ENCODE measurements at places on chromosomes 11 and 22. TPM values are rescaled to one million over a fixed set of nuclear protein-coding genes. Genes with fewer than 3 reads are reported as not detected.

GRCh38 chr11:60182541-60183330, at the start of gene MS4A6A:
Gene MS4A6A, minus strand, starts transcription at chr11:60183083. Its CDS starts 1,356 bp downstream, at chr11:60181727.
- no peak for DNase-seq

GRCh38 chr11:69382131-69383128, 88.5 kb downstream of the MYEOV start:
- DNase-seq, result no peak

GRCh38 chr11:96655474-96655873, 265.7 kb downstream of the JRKL start:
- DNase-seq, result no peak

- DNase-seq, result no peak
Measured at GRCh38 chr22:25892678-25893077, 150.7 kb downstream of the MYO18B start.

GRCh38 chr11:109853156-109853776, 239.9 kb upstream of the ZC3H12C start:
- DNase-seq, result peak; percentile 72

DNA sequence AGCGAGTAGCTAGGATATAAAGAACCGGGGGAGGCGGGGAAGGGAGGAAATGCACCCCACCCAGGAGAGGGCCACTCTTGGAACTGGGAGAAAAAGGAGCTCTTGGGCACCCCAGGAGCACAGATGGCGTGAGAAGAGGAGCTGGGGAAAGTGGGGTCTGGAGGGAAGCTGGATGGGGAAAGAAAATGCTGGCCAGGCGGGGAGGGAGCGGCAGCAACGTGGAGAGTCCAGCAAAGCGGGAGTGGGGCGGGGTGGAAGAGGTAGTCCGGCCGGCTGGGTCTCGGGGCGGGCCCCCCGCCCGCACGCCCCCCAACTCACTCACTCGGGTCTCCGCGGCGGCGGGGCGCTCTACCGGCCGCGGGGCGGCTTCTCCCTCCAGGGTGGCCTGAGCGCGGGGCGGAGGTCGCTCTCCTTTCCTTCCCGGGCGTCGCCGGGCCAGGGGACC, 522 bp downstream of the TOB2 start:
- DNase-seq, result no peak

DNA sequence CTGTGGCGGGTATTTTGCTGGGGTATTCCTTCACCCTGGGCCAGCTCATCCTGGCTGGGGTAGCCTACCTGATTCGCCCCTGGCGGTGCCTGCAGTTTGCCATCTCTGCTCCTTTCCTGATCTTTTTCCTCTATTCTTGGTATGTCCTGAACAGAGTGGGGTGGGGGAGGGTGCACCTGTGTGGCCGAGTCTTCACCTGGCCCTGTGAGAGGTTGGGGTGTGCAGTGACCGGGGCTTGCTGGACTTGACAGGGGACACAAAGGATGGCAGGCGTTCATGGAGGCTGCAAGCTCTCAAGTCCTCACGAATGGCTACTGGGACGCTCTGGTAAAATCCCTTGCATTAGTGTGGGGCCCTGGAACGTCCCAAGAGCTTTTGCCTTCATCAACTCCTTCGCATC, 39.3 kb downstream of the CAPN1 start:
- DNase-seq, result no peak

DNA sequence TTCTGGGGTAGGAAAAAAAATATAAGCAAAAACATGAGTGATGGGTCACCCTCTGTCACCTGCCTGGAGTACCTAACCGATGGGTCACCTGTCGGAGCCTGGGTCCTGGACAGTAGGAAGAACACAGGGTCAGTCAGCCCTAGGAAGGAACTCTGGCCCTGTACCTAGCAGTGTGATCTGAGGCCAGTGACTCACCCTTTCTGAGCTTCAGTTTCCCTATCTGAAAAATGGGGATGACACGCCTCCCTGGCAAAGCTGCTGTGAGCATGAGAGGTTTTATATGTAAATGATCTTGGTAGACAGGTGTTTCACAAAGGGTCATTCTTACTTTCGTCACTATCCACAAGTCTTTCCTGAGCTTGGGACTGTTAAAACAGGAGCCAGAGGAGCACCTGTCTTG, 182.0 kb downstream of the ST3GAL4 start:
- no peak for DNase-seq

GRCh38 chr11:102279641-102280170, 37.6 kb upstream of the BIRC3 start:
- DNase-seq, result peak; percentile 16

- DNase-seq, result no peak
Measured at GRCh38 chr11:44519989-44520737, 45.3 kb upstream of the CD82 start.

DNA sequence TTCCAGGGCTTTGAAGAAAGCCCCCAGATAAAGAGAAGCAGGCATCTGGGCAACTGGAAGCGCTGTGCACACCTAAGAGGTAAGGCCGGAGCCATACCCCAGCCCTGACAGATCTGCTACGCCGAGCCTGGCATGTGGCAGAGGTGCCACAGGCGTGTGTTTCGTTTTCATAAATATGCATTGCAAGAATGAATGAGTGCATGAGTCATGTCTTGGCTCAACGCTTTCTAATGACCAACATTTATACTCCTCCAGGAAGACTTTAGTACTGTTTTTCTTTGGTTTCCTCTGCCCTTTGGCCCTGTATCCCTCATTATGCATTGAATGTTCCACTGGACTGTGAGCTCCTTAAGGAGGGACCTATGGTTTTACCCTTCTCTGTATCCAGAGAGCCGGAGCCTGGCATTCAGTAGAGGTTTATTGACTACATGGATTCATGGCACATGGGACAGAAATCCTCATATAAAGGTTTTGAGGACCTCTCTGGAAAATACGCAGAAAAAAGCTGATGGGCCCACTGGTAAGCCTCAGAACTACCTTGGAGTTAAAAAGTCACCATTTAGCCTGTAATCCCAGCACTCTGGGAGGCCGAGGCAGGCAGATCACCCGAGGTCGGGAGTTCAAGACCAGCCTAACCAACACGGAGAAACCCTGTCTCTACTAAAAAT, 38.9 kb upstream of the CSNK2A3 start:
- DNase-seq, result no peak

GRCh38 chr11:6402061-6402470, 11.8 kb downstream of the SMPD1 start:
- no peak for DNase-seq

GRCh38 chr11:121268581-121268980, 24.0 kb upstream of the SC5D start:
- DNase-seq, result no peak

GRCh38 chr11:70103256-70103975, 25.3 kb downstream of the ANO1 start:
- DNase-seq, result no peak

GRCh38 chr11:117839936-117840813, 15.6 kb upstream of the FXYD2 start:
- no peak for DNase-seq

GRCh38 chr11:61278001-61278470, 17.1 kb downstream of the VWCE start:
- peak; percentile 66 for DNase-seq

DNA sequence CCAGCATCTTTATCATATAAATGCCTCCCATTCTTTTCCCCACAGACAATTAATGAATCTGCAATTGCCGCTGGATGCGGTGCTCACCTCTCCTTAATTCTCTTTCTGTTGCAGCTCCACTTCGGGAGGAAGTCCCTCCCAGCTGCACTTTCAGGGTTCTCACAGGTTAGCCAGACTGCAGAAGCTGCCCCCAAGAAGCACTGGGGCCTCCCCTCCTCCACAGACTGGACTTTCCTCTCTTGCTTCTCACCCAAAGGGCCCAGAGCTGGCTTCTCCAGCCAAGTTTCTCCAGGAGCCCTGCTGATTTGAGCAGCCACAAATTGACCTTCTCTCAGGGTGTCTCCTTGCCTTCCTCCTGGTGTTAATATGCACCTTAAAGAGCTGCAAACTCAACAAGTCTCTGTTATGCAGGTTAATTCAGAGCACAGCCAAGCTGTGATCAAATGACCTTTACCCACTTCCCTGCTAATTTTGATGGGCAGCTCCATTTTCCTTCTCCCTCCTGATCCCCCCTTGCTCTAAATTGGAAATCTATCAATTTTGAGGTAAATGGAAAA, 298.9 kb downstream of the BUD13 start:
- no peak for DNase-seq

GRCh38 chr11:108253176-108253575, 30.3 kb downstream of the ATM start:
- DNase-seq, result no peak

DNA sequence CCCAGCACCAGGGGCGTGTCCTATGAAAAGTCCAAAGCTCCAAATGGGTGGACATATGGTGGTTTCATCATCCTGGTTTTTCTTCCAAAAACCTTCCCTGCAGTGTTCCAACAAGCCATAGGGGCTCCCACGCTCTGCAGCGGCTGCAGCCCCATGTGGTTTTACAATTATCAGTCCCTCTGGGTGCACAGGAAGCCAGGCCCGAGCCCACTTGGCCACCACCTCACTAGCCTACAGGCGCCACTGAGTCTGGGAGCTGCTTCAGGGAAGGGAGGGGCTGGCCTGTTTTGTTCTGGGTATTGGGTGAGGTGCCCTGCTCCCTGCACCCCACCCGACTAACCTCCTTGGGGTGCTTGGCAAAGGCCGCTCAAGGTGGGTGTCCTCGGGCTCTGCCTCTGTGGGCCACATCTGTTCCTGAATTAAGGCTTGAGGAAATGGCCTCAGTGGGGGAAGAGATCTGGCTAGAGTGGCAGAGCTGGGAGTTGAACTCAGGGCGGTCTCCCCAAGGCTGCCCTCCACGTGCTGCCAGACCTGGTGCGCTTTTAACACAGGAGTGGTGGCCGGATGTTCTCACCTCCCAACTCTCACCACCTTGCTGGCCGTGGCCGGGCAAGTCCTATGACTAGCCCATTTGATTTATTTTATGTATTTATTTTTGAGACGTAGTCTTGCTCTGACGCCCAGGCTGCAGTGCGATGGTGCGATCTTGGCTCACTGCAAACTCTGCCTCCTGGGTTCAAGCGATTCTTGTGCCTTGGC, 5.3 kb upstream of the CDC42BPG start:
- DNase-seq, result no peak

DNA sequence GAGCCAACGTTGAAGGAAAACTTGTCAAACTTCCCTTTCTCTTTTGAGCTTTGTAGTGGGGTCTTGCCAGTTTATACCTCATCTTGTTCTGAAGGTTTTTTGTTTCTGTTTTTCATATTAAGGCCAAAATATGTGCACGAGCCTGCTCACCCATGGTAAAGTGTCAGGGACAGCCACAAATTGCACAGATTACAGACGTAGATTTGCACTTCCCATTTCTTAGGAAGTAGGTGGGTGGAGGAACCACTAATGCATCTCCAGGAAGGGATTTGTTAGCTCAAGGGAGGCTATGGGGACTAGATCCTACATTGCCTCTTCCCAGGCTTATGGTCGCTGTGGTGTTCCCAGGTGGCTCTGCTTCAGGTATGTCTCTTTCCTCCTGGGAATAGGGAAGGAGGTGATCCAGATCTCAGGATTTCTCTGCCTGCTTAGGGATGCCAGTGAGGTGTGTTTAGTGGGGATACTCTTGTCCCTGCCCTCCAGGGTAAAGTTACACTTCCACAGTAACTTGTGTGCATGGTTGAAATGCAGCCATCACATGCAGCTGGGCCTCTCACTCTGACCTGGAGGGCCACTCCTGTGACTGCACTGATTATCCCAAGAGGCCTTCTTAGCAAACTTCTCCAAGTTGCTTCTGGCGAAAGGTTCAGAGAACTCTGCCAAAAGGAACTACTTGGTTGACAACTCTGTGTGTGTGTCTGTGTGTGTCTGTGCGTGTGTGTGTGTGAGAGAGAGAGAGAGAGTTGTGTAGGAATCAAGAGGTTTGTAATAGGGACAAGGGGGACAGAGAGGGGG, 9.8 kb downstream of the PPFIBP2 start:
- no peak for DNase-seq

- DNase-seq, result no peak
Measured at GRCh38 chr11:123364080-123364479, 66.0 kb upstream of the GRAMD1B start.

DNA sequence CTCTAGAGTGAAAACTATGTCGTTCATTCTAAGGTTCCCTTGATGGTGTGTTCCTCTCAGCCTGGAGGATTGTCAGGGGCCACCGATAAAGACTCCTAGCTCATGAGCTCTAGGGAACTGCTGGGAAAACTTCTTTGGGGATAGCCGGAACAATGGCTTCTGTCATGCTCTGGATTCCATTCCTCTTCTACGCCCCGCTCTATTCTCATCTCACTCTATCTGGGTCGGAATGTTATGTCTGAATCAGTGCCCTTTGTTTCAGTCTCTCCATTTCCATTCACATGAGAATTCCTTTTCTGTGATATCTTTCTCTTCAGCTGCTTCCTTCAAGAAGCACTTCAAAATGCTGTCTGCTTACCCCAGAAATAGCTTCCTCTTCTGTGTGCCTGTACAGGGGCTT, 16.9 kb upstream of the SLCO2B1 start:
- DNase-seq, result peak; percentile 83

DNA sequence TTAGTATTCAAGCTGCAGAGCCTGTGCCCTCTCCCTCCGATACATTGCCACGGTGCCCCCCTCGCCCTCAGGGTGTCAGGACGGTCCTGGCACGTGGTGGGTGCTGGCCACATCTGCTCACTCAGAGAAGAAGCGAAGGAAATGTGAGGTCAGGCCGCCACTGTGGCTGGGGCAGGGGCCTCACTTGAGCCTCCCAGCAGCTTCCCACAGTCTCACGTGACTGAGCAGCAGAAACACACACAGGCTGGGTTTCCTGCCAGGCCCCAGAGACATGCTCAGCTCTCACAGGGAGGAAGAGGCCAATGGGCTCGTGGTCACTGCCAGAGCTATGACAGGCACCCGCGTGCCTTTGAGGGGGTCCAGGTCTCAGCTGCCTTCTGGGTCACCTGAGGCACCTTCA, 37.9 kb upstream of the PRR5 start:
- DNase-seq, result peak; percentile 41

DNA sequence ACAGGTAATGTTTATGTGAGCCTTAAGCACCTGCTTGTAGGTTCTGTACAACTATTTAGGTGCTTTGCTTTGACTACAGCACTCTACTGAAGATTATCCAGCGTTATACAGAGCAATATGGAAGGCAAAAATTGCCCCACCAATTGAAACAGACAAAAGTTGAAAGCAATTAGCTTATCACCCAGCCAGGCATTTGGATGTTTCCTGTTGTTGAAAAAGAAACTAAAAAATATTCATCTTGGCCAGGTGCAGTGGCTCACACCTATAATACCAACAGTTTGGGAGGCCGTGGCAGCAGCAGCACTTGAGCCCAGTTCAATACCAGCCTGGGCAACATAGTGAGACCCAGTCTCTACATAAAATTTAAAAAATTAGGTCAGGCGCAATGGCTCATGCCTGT, 18.5 kb downstream of the ATL3 start:
- DNase-seq, result no peak

GRCh38 chr11:66334605-66335442, 1.4 kb downstream of the RIN1 start:
- DNase-seq, result no peak

- DNase-seq, result no peak
Measured at GRCh38 chr11:84381666-84382065, 1095.5 kb upstream of the CCDC90B start.

- DNase-seq, result no peak
Measured at GRCh38 chr22:46511151-46512038, 26.0 kb downstream of the CELSR1 start.

- DNase-seq, result peak; percentile 4
Measured at GRCh38 chr22:34072585-34072984, 152.3 kb upstream of the LARGE1 start.

Gene BLID
- not detected for total RNA-seq

Gene UBASH3B
- 12.8 TPM for total RNA-seq

Gene EHD1
- total RNA-seq, result 9.7 TPM

Gene C11orf71
- 8.7 TPM for total RNA-seq

Gene TMEM191B
- total RNA-seq, result 5.5 TPM

Gene EIF1AD
- total RNA-seq, result 27.8 TPM

Gene LPXN
- 10.3 TPM for total RNA-seq

Gene RBMXL2
- not detected for total RNA-seq

Gene DGCR6
- total RNA-seq, result 2.6 TPM

Gene JAML
- total RNA-seq, result not detected

Gene FOLR3
- not detected for total RNA-seq

Data from SK-MEL-5 (cell line).